ENCODE measurements at places on chromosomes 2 and 18.

GRCh38 chr2:105052773-105053172 lies 14.9 kb downstream of the MRPS9 start:
- no peak for DNase-seq

DNA sequence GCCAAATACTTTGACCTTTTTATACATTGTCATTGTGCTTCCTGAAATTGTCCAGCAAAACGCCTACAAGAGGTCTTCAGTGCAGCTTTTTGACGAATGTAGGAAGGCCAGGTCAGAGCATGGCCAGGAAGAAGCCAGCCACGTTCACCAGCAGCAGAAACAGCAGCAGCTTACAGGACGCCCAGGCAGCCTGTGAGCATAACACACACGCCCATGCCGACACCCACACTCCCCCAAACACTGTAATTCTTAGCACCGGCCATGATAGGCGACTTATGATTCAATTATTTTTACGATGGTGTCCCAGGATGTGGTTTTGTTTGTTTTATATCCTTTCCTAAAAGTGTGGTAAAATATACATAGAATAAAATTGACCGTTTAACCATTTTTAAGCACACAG lies 249.1 kb upstream of the SALL3 start:
- no peak for DNase-seq

DNA sequence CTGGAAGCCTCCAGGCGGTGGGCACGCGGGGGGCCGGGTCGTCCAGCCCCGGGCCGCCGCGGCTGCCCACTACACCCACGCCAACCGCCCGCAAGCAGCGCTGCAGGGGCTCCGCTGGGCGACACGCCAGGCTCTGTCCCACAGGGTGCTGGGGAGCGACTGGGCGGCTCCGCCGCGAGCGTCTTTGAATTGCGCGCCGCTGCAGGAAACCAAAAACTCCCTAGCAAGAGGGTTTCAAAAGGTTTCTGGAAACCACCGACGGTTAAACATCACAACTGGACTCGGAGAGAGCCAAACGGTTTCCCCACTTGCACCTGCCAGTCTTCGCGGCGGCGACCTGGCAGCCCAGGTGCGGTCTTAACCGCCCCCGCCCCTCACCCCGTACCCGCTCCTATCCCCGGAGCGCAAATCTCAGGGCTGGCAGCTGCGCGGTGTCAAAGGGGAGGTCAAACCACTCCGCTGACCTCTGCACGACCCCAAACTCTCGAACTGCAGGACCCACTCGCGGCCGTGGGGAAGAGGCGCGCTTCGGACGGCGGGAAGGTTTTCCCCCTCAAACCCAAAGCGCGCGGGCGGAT lies 1.0 kb downstream of the CXCR4 start:
- peak; percentile 43 for DNase-seq

DNA sequence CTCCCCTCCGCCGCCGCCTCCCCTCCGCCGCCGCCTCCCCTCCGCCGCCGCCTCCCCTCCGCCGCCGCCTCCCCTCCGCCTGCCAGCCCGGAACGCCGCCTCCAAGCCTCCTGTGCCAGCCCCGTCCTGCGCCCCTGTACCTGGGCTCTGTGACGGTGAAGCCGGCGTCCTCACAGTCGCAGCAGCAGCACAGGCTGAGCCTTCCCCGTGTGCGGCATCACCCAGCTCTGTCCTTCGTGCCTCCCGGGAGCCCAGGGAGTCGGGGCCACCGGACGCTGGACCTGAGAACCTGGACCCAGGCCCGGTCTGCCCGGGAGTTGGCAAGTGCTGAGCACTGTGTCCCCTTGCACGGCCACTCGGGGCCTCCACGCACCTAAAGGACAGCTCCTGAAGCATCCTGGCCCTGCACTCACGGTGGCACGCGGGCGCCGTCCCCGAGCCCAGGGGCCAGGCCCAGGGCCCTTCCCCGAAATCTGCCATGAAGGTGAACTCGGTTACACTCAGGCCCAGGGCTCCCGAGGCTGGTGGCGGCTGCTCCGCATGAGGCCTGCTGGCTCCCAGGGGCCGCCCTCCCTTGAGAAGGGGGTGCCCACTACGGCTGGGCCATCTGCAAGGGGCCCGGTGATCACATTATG lies 32.9 kb downstream of the RTP5 start:
- DNase-seq, result no peak

- DNase-seq, result no peak
Measured at GRCh38 chr18:63315131-63315662, 4.4 kb downstream of the BCL2 start.

- no peak for DNase-seq
Measured at GRCh38 chr2:189578272-189578950, 2.2 kb downstream of the SLC40A1 start.

- peak; percentile 3 for DNase-seq
Measured at GRCh38 chr2:216807857-216808272, 52.0 kb downstream of the TNP1 start.

DNA sequence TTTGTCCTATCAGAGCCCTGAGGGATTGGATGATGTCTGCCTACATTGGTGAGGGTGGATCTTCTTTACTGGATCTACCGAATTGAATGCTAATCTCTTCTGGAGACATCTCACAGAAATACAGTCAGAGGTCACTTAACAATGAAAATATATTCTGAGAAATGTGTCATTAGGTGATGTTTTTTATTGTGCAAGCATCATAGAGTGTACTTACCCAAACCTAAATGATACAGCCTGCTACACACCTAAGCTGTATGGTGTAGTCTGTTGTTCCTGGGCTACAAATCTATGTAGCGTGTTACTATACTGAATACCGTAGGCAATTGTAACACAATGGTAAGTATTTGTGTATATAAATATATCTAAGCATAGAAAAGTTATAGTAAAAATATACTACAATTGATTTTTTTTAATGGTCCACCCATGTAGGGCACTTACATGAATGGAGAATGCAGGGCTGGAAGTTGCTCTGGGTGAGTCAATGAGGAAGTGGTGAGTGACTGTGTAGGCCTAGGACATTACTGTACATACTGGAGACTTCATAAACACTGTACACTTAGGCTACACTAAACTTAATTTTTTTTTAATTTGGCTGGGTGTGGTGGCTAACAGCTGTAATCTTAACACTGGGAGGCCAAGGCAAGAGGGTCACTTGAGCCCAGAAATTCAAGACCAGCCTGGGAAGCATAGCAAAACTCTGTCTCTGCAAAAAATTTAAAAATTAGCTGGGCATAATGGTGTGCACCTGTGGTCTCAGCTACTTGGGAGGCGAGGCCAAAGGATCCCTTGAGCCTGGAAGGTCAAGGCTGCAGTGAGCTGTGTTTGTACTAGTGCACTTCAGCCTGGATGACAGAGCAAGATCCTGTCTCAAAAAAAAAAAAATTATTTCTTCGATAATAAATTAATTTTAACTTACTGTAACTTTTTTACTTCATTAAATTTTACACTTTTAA lies 226.3 kb upstream of the UBE2E3 start:
- peak; percentile 77 for DNase-seq

DNA sequence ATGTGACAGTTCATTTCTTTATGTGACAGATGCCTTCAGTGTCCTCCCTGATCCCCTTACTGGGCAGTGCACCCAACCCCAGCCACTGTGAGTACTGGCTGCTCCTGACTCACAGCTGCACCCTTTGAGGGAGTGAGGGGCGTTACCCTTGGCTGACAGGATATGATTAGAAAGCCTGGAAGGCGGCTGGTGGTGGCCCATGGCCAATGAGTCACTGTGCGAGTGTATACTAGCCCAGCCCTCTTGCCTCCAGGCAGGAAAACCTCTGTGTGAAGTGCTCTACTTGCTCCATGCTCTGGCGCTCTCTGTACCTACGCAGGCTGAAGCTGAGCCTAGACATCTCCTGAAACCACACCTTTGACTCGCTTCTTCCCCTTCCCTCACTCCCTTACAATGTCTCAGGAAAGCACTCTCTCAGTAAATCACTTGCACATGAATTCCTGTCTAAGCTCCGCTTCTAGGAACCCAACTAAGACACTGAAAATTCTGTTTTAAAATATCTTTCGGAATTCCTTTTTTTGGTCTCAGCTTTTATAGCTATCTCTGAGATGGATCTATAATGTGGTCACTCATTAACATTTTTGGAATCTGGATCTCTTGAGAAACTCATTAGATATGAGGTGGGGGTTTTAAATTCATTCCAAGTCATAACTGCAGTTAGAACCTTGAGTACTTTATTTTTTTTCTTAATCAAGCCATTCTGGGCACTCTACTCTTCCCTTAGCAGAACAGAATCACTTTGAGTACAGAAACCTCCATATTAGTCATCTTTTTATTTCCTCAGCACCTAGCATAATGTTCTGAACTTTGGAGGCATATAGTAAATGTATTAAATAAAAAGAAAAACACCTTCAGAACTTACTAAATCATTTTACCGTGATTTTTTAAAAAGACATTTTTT lies 25.3 kb upstream of the STAM2 start:
- DNase-seq, result peak; percentile 85

DNA sequence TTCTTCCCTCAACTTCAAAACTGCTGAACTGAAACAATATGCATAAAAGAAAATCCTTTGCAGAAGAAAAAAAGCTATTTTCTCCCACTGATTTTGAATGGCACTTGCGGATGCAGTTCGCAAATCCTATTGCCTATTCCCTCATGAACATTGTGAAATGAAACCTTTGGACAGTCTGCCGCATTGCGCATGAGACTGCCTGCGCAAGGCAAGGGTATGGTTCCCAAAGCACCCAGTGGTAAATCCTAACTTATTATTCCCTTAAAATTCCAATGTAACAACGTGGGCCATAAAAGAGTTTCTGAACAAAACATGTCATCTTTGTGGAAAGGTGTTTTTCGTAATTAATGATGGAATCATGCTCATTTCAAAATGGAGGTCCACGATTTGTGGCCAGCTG lies 8.4 kb downstream of the HOXD8 start:
- no peak for DNase-seq

- DNase-seq, result no peak
Measured at GRCh38 chr2:42084231-42084671, 36.4 kb downstream of the PKDCC start.

GRCh38 chr2:39429746-39430145 lies 7.3 kb downstream of the MAP4K3 start:
- DNase-seq, result no peak

GRCh38 chr2:134713606-134714005 lies 5.2 kb downstream of the TMEM163 start:
- no peak for DNase-seq

DNA sequence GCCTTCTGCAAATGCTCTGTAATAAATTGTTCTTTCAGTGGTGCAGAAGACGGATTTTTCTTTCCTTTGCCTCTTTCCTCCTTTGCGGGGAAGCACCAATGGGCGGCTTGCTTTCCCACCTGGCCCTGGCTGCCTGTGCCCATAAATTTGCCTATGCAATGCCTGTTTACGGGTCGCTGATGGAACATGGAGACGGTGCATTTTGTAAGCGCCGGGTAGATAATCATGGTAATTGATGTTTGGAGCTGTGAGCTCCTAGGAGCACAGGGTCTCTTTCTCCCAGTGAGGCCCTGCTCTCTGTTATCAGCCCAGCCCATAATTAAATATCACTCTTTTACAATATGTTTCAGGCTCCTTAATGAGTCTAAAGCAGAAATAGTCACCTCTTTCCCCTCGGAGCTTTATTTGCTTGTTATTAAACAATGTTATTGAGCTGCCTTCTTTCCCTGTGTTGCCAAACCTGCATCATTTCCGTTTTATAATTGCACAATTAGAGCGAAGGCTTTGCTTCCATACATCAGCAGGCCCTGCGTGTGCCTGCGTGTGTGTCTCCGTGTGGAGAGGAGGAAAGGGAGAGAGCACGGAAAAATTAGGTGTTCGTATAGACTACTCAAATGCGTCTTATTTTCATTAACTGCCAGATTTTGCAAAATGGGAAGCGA lies 437.4 kb upstream of the POU3F3 start:
- no peak for DNase-seq

DNA sequence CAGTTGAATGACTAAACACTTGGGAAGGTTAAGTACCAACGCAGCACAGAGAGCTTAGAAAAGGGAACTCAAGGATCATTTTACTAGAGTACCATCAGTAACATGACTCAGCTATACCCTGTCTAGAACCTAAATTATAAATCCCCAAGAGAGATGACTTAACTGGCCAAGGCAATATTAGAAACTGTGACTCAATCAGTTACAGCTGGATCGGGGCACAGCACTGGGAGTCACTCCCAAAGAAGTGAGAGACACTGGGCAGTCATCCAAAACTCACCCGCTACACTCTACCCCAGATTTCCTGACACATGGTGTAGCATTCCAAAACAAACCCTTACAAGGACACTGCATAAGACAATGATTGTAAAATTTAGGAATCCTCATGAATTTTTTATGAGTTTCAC lies 17.7 kb downstream of the IWS1 start:
- peak; percentile 94 for DNase-seq

DNA sequence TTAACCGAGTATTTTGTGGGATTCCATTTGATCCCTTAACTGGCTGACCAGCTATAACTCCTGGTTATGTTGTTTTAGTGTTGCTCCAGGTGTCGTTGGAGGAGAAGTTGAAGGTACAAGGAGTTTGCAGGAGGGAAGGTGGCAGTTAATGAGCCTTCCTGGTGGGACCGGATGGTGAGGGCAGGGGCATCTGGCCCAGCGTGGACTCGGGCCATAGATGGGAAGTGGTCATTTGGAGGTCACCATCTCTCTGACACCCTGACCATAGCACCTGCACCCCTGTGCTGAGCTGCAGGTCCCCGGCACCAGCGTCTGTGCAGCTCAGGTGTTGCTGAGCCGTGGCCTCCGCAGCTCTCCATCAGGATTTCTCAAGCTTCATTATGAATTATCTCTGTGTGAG lies 51.4 kb upstream of the RBM44 start:
- DNase-seq, result no peak

DNA sequence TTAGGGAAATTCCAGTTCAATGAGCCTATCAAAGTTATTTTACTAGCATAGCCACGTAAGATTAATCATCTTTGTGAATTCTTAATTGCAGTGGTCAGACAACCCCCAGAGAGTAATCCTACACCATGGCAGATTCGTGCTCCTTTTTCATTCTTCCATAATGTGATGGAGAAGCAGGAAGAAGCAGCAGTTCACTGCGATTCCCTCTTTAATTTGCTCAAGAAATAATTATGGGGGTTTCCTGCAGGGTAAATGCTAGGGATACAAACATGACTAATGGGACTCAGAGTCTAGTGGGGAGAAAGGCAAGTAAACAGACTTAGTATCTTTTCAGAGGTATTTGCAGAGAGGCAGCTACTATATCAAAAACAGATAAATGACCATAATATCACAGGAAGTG lies 175.8 kb upstream of the HNRNPA3 start:
- DNase-seq, result no peak

GRCh38 chr2:40370007-40370395 lies 81.9 kb downstream of the SLC8A1 start:
- DNase-seq, result peak; percentile 8

All from MV-4-11 (cell line).